ENCODE measurements at places on chromosomes 7 and 10.

- no peak for DNase-seq
Observed at GRCh38 chr7:41574377-41574776, 128.5 kb downstream of the INHBA start.

GRCh38 chr7:53475776-53476175, 440.3 kb downstream of the POM121L12 start:
- no peak for DNase-seq

DNA sequence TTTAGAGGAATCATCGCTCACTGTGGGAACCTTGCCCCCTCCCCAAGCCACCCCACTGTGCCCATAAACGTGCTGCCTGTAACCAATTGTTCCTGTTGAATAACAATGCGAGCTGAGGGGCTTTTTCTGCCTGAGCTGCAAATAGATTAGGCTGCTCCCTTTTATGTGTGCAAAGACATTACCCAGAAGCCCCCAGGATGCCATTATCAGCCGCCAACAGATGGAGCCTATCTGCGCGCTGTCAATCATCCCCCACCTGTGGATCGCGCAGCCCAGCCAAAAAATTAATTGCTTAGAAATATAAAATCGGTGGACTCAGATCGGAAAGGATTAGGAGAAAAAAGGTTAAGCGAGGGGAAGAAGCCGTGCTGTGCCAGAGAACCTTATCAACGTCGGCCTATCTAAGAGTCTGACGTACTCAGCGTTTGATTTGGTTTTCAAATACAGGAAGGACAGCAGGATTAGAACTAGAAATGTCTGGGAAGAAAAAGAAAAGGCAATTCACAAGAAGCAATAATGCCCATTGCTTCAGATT, 167.3 kb upstream of the MYO3A start:
- no peak for DNase-seq

DNA sequence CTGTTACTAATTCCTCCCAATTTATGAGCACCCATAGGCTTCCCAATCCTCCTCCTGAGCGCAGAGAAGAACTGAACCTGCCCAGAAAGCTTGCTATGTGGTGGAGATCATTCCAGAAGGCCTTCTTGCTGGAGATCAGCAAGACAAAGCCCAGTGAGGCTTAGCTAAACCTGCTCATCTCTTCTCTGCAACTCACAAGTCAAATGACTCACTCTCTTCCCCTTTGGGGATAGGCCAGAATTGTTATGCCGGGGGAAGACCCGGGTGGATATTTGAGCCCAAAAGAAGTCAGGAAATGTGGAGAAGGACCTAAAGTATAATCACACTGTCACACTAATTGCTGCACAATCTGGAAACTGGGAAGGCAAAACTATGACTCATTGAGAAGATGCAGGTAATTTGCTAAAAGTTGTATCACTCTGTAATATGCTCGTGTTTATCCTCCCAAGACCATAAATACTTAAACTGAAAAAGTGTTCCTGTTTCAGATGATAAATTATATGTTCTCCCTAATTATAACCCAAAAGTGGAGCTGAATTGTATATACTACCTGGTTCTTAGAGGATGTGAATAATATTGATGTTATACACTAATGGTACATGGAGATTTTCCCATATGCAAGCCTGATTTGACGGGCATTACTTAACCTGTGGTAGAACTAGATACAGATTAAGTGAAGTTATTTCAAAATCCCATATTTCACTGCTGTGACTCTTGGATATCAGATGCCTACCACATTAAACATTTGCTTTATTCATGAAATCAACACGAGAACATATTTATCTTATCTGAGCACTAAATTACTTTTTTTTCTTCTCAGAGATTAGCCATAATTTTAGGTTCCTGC, 6.4 kb downstream of the NEBL start:
- no peak for DNase-seq

- no peak for DNase-seq
Observed at GRCh38 chr10:43167498-43167889, 29.2 kb downstream of the CSGALNACT2 start.

DNA sequence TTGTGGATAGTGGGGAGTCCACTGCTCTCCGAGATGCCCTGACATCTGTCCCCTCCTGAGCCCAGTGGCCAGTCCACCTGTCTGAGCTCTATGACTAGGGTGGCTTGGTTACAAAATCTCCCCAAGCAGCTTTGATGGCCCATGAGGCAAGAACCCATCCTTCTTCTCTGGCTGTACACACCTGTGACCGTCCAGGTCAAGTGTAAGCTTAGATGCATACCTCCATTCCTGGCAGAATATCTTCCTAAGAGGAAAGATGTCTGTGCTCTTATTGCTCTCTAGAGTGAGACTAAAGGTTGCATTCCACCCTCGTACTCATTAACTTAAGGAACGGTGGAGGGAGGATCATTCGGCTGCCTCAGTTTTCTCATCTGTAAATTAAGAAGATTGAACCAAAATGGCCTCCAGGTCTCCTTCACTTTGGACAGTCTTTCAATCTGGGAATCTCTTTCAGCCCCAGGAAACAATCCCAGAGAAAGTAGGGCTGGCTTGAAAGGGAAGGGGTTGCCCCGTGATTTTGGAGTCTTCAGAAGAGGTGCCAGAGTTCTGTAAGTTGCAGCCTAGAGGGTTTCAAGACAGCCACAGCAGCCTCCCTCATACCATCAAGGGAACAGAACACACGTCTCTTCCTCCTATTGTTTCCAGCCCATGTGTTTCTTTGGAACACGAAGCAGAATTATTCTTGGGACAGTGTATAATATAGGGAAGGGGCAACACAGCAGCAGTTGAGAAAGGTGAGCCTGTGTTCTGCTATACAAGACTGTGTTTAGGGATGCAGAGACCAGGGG, 5.5 kb downstream of the HOXA4 start:
- no peak for DNase-seq

DNA sequence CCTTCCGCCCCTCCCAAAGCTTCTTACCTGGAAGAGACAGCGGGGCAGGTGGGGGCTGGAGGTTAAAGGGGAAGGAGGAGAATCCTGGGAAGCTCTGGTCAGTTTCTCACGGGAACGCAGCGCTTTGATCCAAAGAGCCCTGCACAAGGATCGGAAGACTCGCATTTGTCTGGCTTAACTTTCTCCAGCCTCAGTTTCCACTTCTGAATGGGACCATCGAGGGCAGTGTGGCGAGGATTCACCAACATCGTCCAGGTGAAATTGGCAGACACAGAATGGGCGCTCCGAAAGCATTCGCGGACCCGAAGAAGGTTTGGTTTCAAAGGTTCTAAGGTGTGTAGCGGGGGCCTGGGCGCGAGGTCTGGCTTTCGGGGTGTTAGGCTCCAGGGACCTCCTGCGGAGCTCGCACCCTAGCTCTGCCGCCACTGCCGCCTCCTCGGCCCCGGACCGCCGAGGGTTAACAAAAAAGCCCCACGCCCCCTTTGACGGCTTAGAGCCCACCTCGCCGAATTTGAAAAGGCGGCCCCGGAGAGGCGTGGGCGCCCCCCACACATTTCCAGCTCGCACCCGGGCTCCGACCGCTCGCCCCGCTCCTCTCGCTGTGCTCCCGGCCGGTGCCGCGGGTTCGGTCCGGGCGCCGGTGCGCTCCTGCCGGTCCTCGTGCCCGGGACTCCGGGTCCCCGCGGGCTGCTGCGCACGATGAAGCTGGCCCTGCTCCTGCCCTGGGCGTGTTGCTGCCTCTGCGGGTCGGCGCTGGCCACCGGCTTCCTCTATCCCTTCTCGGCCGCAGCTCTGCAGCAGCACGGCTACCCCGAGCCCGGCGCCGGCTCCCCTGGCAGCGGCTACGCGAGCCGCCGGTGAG, at the start of gene COL26A1:
TSS of gene COL26A1 (plus strand) at position 542 of the 862 bp plus-strand sequence. CDS start at position 700, 158 bp downstream.
- peak; percentile 13 for DNase-seq

- DNase-seq = no peak
Observed at GRCh38 chr7:153858355-153858754, 193.8 kb upstream of the DPP6 start.

GRCh38 chr10:88489107-88489506, 94.0 kb downstream of the RNLS start:
- DNase-seq = no peak

DNA sequence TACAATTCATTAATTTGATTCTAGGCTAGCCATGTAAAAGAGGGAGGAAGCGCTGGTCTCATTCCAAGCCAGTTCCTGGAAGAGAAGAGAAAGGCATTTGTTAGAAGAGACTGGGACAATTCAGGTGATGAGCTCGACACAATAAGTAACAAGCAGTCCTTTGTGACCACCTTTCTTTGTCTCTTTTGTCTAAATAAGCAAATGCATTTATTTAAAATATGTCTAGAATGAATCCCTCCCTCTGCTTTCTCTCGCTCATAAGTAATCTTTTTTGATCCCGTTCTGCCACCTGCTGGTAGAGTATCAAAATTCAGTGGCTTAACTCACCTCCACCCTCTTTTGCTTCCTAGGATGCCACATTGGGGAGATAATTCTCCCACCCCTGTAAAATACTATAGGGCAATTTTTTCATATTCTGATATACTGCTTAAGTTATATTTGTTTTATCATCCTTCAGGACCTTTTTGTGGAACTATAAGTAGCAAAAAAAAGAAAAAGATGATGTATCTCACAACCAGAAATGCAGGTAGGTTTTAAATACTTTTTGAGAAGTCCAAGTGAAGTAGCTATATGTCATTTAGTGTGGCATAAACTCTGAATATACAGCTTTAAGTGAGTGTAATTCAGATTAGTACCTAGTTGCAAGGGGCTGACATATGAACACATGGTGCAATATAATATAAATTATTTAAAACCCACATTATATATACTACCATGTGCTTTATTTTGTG, 91.5 kb downstream of the GSDME start:
- peak; percentile 30 for DNase-seq

- peak; percentile 20 for DNase-seq
Observed at GRCh38 chr7:46932676-46933424, 649.1 kb downstream of the TNS3 start.

DNA sequence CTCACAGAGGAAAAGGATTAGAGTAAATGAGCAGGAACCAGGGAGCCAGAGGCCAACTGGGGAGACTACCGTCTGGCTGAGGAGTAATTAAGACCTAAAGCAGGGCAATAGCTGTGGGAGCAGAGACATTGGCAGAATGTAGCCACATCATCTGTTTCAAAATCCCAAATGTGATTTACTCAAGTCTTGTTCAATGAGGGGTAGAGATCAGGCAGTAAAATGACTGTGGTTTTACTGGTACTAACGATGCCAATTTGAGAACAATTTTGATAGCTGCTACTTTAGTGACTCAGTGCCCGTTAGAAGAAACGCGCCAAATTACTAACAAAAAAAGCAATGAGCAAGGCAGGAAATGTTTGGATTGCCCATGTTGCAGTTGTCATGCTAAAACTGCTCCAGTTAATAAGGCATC, 12.7 kb upstream of the MIOS start:
- DNase-seq = peak; percentile 82

DNA sequence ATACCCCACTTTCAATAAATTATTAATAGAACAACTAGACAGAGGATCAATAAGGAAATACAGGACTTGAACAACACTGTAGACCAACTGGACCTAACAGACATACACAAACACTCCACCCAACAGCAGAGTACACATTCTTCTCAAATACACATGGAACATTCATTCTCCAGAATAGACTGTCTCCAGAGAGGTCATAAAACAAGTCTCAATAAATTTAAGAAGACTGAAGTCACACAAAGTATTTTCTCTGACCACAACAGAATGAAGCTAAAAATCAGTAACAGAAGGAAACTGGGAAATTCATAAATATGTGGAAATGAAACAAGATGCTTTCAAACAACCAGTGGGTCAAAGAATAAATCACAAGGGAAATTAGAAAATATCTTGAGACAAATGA, 119.8 kb downstream of the SMURF1 start:
- no peak for DNase-seq

DNA sequence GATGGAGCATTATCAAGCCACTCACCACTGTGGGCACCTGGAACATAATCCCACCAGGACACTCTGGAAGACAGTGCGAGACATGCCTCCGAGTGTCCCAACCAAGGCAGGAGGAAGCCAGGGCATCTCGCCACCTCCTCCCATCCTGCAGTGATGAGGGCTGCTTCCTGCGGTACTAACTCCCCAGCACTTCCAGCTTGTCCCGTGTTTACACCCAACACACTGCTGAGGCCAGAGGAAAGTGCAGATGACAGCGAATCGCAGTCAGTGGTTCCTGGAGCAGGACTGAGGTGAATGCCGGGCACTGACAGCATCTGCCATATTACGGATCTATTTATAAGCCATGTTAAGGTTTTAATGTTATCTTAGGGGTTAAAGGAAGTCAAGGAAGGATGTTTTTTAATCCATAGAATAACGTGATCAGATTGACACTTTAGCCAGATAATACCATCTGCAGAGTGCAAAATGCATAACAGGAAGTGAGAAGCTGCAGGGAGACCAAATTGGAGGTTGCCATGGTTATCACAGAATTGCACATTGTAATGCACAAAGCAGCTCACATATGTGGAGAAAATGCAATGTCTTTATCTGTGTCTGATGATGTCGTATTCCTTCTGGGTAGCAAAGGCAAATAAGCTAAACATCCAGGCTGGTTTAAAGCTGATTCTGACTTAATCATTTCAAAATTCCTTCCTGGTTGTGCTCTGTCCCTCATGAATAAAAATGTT, 314.1 kb upstream of the C7orf33 start:
- DNase-seq = no peak

DNA sequence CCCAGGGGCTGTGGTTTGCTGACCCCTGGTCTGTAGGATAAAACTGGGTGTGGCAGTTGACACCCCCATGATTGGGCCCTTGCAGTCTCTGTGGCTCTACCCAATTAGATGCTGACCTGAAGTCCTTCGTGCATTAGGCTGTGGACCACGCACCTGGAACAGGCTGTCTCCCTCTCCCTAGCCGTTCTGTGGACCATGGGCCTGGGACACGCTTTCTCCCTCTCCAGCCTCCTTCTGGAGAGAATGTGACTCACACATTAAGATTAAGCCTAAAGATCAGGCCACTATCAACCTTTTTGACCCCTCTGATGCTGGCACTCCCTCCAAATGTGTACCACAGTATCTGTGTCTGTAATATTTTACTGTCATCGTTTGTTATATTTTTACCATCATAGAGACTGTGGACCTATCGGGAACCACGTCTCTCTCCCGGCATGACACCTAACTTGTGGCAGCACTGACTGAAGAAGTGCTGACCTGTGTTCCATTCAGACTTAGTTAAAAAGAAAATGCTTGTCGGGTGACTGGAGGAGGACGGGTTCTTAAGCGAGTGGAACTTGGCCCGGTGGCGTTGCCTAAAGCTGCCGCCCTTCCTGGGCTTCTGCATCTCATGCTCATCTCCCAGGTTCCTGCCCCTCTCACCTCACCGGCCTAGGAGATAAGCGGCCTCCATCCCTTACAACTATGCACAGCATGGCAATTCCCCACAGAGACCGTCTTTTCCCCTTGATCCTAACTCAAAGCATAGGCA, 92.8 kb downstream of the WDR37 start:
- no peak for DNase-seq

DNA sequence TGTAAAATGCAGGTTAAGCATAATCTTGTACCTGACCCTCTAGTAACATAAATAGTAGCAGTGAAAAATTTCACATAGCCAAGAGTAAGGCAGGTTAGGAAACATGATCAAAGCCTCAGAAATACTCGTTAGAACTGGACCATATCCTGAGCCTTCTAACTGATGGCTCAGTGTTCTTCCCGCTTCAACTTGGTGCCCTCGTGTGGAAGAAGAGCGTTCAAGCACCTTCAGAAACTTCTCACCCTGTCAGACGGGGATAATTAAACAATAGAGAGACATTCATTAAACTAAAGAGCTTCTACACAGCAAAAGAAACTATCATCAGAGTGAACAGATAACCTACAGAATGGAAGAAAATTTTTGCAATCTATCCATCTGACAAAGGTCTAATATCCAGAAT, 124.5 kb downstream of the MYOF start:
- DNase-seq = peak; percentile 34

- DNase-seq = no peak
Observed at GRCh38 chr10:131496351-131497052, 185.0 kb upstream of the TCERG1L start.

Data from NCI-H1105 (cell line).